ENCODE measurements at places on chromosomes 7 and 10.
A peak's percentile ranks its signal among the peaks of the same experiment; 100 is the strongest.

GRCh38 chr7:18040196-18040595 lies 12.6 kb upstream of the PRPS1L1 start:
- DNase-seq: no peak

GRCh38 chr10:48550977-48551376 lies 53.9 kb downstream of the ARHGAP22 start:
- DNase-seq: no peak

DNA sequence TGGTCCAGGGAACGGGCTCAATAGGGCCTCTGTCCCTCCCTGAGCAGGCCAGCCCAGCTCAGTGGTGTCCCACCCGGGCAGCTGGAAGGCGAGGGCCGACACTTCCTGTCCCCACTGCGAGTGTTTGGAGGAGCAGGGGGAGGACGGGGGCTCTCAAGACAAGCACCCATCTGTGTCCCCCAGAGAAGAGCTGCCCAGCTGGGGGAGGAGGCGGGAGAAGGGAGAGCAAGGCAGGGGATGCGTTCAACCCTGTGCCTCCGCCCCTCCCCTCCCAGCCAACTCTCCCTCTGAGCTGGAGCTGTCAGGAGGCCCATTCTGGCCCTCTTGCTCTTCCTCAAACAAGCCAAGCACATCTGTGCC lies 35.7 kb downstream of the ZCCHC24 start:
- DNase-seq: no peak

DNA sequence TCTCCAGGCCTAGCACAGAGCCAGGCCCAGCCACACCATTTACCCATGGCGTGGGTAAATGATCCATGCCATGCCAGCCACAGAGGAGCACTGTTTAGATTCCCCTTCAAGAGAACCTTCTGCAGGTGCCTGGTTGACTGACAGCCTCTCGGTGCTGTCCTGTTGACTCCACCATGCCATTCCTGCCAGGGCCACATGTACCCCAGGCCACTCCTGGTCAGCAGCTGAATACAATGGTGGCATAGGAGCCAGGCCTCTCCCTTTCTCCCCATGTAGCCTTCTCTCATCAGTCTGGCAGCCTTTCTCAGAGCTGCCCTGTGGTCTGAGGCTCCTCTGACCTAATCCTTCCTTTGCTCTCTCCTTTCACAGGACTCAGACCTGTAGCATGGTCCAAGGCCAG lies 39.2 kb upstream of the GPAM start:
- DNase-seq: no peak

DNA sequence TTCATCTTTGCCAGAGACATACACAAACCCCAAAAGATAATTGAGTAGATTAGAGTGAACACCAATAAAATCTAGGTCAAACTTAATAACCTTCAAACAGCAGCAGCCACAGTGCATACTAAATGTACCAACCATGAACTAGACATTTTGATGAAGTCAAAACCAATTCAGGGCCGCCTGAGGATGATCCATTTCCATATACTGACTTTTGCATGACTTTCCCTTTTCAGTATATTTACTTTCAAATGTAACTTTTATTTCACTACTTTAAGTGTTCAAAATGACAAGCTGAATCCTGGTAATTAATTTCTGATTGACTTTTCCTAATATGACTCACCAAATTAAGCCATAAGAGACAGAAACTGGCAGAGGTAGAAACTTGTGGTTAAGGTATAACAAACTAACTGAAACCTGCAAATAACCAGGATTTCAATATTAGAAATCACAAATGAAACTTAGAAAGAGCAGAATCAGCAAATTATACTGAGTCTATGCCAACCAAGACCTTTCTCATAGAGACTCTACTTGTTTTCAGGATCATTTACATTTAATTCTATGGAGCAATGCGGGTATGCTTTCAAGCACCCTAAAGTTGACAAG lies 171.9 kb upstream of the LRRN3 start:
- no peak for DNase-seq

GRCh38 chr10:117597216-117597615 lies 54.7 kb downstream of the EMX2 start:
- DNase-seq: no peak

DNA sequence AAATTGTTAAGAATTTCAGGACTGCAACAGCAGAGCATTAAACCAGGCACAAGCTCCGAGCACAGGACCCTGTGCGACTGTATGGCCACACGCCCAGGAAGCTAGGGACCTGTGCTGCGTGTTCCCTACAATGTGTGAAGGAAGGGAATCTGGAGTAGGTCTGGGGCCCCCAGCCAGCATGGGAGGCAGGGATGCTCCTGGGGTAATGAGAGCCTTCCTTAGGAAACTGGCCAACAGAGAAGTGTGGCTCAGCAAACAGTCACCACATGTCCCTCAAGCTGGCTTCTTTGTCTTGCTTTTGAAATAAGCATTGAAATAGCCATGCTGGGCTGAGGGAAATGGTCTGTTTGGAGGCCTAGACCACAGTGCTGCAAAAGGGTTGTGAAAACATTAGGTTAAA lies 8.2 kb downstream of the BLNK start:
- DNase-seq: no peak

DNA sequence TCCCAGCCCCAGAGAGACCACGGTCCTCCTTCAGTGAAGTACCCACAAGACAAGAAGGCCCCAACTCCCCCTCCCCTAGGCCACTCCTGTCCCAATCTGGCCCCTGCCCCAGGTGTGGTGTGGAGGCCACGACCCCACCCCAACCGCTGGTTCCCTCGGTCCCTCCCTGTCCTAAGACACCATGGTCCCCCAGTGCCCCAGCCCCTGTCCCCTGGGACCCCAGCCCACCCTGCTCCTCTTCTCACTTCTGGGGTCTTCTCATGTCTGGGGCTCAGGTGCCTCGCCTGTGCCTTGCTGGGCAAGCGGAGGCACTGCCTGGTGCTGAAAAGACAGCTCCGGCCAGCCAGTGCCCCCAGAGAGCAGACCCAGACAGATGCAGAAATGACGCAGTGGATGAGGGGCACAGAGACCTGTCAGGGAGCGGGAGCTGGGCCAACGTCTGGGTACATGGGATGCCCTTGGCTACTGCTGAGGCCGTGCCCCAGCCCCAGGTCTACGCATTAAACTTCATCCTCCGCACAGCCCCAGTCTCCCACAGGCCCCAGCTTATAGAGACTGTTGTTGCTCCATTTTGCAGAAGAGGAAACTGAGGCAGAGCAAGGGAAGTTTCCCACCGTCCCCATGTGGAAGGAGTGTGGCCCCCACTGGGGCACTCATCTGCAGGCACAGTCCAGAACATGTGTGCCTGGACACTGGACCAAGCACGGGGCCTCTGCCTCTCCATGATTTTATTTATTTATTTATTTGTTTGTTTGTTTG lies 14.8 kb downstream of the GRIFIN start:
- no peak for DNase-seq

- DNase-seq: no peak
Observed at GRCh38 chr10:12625393-12626023, 276.2 kb downstream of the CAMK1D start.

- no peak for DNase-seq
Observed at GRCh38 chr7:87267239-87267900, 47.8 kb upstream of the TMEM243 start.

- no peak for DNase-seq
Observed at GRCh38 chr7:2212906-2213305, 19.8 kb downstream of the MAD1L1 start.

DNA sequence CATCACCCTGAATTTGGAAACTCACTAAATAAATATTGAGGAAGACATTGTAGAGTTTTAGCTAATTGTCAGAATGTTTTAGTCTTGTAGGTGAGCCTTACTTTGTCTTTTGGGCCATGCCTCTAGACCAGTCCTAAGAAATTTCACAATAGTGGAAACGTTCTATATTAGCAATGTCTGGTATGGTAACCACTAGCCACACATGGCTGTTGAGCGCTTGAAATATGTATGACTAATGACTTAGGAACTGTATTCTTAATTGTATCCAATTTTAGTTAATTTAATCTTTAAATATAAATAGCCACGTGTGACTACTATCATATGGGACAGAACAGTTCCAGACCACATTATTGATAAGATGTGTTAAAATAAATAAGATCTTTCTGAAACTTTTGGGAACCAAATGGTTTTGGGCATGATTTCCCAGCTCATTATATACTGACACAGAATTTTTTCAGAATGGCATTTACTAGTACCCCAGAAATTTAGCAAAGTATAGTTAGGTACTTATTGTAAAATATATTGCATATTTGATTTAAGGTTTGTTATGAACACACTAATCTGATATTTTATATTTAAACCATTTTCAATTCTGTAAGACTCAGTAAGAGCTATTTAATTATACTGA lies 95.0 kb downstream of the VPS50 start:
- no peak for DNase-seq

DNA sequence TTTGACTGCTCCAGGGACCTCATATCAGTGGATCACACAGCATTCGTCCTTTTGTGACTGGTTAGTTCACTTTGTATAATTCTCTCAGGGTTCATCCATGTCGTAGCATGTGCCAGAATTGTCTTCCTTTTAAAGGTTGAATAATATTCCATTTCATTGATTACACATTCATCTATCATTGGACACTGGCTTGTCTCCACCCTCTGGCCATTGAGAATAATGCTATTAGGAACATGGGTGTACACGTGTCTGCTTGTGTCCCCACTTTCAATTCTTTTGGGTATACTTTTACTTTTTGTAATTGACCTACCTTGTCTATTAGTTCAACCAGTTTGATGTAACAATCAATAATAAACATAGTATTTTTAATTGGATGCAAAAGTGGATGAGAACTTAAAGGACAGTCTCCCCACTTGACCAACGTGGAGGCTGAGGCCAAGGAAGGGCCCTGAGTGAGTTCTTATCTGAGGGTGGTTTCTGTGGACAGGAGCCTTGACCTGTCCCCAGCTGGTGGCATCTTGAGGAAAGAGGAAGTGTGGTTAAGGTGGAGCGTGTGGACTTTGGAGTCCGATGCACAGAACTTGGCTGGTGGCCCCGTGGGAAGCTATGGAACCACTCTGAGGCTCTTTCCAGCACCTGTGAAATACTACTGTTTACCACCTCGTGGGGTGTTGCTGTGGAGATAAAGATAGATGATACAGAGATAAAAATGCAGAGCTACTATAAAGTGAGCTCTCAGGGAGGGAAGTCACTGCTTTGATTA lies 16.6 kb downstream of the WDFY4 start:
- DNase-seq: no peak

DNA sequence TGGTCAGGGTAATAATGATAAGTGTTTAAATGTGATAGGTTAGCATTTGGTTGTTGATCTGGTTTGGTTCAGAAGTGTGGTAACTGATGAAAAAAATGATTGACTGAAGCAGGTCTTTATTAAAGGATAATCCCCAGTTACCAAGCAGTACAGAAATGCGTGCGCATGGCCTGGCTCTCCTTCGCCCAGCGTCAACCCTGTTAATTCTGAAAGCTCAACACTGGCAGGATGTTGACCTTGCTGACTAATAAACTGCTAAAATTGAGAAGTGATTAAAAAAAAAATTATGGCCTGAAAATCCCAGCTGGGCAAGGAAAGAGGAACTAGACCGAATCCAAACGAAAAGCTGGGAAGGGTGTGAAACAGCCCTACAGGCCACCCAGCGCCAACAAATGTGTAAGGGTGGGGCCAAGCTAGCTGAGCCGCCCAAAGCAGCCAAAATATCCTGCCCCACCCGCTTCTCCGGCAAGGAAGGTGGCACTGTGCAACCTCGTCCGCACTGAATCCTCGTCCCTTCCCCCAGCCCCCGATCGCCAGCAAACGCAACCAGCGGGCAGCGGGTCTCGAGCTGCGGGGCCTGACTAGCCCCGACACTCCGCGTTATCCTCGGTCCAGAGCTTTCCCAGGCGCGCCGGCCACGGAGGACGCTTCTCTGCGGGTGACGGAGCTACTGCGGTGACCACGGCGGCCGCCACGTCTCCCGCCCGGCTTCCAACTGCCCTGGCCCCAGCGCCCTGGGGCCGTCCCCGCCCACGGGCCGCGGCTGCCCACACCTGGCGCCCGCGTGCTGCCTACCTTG lies 561 bp downstream of the SHTN1 start:
- peak; percentile 65 for DNase-seq

GRCh38 chr7:8817448-8818036 lies 384.1 kb downstream of the NXPH1 start:
- no peak for DNase-seq

DNA sequence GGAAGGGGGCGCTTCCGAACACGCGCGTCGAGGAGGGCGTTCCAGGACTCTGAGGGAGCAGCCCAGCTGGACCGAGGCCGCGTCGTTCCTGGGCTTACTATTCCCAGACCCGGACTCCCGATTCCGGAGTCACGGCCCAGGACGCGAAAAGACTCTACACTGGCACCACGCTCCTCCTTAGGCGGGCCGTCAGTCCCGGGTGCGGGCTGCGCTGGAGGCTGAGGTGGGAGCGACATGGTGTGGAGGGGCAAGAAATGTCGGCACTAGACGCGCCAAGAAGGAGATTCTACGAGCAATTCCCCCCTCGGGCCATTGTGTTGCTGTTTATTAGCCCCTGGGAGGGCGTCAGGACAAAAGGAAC lies 584 bp upstream of the RUNDC3B start:
- peak; percentile 65 for DNase-seq

DNA sequence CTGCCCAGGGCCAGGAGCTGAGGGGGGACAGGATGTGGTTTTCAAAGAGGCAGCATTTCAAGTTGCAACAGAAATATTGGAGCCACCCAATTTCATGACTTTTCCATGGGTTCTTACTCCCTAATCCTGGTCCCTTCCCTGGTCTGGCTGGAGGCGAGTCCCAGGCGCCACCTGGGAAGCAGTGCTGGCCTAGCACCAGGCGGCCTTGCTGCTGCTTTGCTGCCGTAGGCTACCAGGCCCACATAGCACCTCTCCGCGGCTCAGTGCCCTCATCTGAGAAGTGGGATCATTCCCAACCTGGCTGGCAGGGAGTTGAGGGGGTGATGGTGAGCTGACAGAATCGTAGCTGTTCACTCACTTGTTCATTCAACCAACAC lies 33.7 kb downstream of the ZMIZ1 start:
- no peak for DNase-seq

GRCh38 chr7:87518735-87519134 lies 43.3 kb upstream of the ABCB4 start:
- DNase-seq: no peak

- no peak for DNase-seq
Observed at GRCh38 chr10:24904824-24905223, 47.6 kb downstream of the PRTFDC1 start.

DNA sequence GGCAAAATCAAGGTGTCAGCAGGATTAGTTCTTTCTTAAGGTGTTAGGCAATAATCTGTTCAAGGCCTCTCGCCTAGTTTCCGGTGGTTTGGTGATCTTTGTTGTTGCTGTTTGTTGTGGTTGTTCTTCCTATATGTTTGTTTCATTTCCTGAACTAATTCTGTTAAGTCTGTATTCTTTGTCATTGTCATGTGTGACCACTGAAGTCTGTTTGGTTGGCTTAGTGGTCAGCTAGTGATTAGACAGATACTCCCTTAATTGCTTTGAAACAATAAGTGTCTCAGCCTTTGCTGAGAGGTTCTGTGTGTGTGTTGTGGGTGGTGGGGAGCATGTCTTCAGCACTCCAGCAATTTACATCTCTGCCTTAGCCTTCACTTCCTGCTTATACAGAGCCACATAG lies 46.0 kb downstream of the ABCC2 start:
- no peak for DNase-seq

DNA sequence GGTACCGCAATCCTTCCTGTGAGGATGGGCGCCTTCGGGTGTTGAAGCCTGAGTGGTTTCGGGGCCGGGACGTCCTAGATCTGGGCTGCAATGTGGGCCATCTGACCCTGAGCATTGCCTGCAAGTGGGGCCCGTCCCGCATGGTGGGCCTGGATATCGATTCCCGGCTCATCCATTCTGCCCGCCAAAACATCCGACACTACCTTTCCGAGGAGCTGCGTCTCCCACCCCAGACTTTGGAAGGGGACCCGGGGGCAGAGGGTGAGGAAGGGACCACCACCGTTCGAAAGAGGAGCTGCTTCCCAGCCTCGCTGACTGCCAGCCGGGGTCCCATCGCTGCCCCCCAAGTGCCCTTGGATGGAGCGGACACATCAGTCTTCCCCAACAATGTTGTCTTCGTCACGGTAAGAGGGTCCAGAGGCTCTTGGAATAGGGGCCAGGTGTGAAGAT lies 1.7 kb downstream of the MEPCE start:
- no peak for DNase-seq
